ENCODE measurements at places on chromosomes 16 and 17. TPM values are rescaled to one million over a fixed set of nuclear protein-coding genes. Genes with fewer than 3 reads are reported as not detected.

GRCh38 chr16:57797216-57797525, 5.1 kb downstream of the KIFC3 start:
- peaks cover 17% of the 10 kb centered on the region for H3K4me1 ChIP-seq
- H3K27ac ChIP-seq: no peak overlapping the region
- H3K4me3 ChIP-seq: no peak overlapping the region
- DNase-seq: no peak

GRCh38 chr16:1309888-1310831, 724 bp downstream of the UBE2I start:
- H3K4me1 ChIP-seq: peaks cover 27% of the 10 kb centered on the region
- no peaks in the 10 kb centered on the region for H3K27me3 ChIP-seq
- H3K4me3 ChIP-seq: peak overlapping the region; percentile 63
- peak; percentile 67 for DNase-seq

DNA sequence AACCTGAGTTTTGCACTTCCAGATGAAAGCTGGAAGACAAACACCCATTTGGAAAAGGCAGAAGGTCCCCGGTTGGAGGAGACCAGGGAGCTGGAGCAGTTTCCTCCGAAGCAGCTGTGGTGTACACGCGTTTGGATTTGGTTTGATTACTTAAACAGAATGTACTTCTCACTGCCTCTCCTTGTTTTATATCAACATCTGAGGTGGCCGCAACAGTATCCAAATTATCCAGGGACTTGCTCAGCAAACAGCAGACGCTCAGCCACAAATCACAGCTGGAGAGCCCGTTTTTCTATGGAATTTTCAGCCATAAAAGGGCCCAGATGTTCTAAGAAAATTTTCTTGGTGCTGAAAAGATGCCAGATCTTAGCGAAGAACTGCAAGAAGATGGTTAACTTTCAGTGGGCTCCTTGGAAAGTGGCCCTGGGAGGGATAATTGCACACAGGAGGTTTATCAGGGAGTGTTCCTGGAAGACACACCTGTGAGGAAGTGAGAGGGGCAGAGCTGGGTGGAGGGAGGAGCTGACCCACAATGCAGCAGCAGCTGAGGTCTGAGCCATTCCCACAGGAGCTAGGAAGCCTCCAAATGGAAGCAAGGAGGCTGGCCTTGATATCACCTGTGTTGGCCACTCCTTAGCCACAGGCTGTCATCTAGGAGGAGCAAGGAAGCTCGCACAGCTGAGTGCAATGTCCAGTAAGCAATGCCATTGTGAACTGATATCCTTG, 28.9 kb upstream of the CDH5 start:
- peaks cover 8% of the 10 kb centered on the region for H3K27me3 ChIP-seq
- no peaks in the 10 kb centered on the region for H3K4me1 ChIP-seq
- DNase-seq: no peak
- H3K27ac ChIP-seq: no peak overlapping the region
- no peak overlapping the region for H3K4me3 ChIP-seq

DNA sequence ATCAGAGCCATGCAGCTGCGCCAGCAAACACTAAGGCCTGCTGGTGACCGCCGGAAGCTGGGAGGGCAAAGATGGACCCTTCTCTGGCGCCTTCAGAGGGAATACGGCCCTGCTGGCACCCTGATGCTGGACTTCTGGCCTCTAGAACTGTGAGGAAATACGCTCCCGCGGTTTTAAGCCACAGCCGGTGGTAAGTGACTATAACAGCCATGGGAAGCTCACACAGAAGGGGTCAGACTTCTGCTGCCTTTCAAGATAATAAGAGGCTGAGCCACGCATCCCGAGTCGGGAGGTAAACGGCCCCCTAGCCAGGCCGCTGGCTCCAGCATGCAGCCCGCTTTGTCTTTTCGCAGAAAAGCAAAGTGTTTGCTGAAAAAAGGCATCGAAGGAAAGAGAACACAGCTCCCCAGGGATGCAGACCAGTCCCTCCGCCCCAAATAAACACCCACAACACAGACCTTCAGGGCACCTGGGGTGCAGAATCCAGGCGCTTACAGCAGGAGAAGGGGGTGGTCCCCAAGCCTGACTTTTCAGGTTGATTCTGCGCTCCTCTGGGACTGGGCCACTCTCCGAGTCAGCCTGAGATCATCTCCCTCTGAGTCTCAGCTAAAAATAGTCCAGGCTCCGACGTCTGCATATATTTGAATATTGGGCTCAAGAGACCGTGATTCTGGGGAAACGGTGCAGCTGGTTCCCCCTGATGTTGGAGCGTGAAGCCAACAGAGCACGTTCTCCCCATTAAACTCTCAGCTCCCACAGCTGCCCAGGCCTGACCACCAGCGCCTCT, 89.7 kb downstream of the MGAT5B start:
- H3K36me3 ChIP-seq: no peaks in the 10 kb centered on the region
- no peak for DNase-seq
- H3K4me1 ChIP-seq: no peaks in the 10 kb centered on the region
- no peak overlapping the region for H3K27ac ChIP-seq
- H3K4me3 ChIP-seq: no peak overlapping the region

DNA sequence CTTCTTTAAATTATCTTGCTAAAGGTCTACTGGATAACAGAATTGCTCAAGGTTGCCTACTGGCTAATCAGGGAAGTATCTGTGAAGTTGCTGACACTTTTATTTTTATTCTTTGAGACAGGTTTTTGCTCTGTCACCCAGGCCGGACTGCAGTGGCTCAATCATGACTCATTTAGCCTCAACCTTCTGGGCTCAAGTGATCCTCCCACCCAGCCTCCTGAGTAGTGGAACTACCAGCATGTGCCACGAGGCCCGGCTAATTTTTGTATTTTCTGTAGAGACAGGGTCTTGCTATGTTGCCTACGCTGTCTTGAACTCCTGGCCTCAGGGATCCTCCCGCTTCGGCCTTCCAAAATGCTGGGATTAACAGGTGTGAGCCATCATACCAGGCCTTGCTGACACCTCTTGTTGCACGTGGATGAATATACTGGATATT, 43.1 kb downstream of the GLG1 start:
- no peak overlapping the region for H3K27ac ChIP-seq
- H3K4me1 ChIP-seq: peaks cover 4% of the 10 kb centered on the region
- no peak overlapping the region for H3K4me3 ChIP-seq
- DNase-seq: no peak
- H3K36me3 ChIP-seq: no peaks in the 10 kb centered on the region

The HOXB13 gene
- not detected for polyA plus RNA-seq

The BRIP1 gene
- polyA plus RNA-seq: 2.2 TPM

Measured in SK-N-SH (cell line).